KBM-7 (cell line): ENCODE measurements at places on chromosomes 1 and 21.

GRCh38 chr1:54112027-54112426, 40.8 kb downstream of the CDCP2 start:
- no peak for DNase-seq

DNA sequence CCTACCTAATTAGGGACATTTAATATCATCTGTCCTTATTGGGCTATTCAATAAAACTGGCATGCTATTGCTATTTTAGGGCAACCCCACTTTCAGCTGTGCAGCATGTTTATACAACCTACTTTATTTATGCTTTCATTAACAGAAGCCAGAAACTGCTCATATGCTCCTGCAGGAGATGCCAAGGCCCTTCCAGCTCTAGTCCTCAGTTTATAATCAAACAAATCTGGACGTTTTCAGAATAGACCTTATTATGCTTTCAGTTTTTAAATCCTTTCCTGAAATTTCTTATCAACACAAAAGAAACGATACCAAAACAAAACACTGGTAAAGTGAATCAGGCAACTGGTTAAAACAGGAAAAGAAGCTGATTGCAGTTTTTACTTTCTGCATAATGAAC, 53.2 kb downstream of the PTGS2 start:
- DNase-seq = no peak

- DNase-seq = no peak
Observed at GRCh38 chr1:234986750-234987414, 141.8 kb downstream of the TOMM20 start.

GRCh38 chr1:27307874-27308598, 13.9 kb upstream of the TMEM222 start:
- DNase-seq = no peak

DNA sequence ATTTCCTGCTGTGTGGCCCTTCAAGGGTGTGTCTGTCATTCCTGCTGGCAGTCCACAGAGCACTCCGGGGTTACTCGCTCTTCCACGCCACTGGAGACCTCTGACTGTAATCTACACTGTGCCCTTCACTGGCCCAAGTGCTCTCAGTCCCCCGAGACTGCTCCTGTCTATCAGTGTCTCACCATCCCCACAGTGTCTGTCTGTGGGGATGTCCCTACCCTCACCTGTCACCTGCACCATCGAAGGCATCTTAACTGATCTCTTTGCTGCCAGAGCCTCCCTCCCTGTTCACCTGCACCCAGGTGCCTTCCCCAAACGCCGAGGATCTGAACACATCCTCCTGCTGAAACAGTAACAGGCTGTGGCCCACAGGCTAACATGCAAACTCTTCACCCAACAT, 136.7 kb downstream of the MATN1 start:
- DNase-seq = no peak

- no peak for DNase-seq
Observed at GRCh38 chr1:26469558-26469957, 2.7 kb upstream of the HMGN2 start.

GRCh38 chr1:94027721-94028515, 93.0 kb downstream of the ABCA4 start:
- DNase-seq = no peak

GRCh38 chr1:108045460-108045859, 80.5 kb upstream of the VAV3 start:
- no peak for DNase-seq

GRCh38 chr1:117671781-117672501, 66.1 kb downstream of the TENT5C start:
- peak; percentile 81 for DNase-seq

DNA sequence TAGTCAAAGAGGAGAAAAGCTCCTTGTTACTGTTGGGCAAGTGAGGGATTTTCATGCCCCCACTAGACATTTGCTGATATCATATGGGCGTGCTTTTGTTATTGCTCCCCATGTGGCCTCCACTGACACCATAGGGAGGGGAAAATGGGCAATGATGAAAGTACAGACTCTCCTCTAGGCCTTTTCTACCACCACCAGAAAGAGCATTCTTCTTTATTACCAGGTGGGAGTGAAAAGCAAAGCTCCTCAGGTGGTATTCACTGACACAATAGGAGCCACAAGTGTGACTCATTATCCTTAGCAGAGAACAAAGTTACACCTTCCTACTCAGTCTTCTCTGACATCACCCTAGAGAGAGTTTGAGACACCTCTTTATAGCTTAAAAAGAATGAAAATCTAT, 667.1 kb downstream of the LTN1 start:
- DNase-seq = no peak

GRCh38 chr1:102732927-102733326, 375.4 kb downstream of the COL11A1 start:
- no peak for DNase-seq

DNA sequence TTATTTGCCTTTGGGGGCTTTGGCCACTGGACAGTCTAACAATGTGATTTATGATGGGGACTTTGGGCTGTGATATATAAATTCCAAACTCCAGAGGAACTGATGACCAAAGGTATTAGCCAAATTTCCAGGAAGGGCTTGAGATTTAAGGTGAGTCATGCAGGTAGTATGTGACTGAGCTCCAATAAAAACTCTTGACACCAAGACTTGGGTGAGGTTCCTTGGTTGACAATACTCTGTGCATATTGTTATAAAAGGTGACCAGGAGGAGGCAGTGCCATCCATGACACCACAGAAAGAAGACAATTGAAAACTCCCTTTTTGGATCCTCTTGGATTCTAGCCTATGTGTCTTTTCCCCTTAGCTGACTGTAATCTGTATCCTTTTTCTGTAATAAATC, 392.7 kb upstream of the LRRC7 start:
- no peak for DNase-seq
